ENCODE measurements at places on chromosomes 7 and 10.
A peak's percentile ranks its signal among the peaks of the same experiment; 100 is the strongest.

DNA sequence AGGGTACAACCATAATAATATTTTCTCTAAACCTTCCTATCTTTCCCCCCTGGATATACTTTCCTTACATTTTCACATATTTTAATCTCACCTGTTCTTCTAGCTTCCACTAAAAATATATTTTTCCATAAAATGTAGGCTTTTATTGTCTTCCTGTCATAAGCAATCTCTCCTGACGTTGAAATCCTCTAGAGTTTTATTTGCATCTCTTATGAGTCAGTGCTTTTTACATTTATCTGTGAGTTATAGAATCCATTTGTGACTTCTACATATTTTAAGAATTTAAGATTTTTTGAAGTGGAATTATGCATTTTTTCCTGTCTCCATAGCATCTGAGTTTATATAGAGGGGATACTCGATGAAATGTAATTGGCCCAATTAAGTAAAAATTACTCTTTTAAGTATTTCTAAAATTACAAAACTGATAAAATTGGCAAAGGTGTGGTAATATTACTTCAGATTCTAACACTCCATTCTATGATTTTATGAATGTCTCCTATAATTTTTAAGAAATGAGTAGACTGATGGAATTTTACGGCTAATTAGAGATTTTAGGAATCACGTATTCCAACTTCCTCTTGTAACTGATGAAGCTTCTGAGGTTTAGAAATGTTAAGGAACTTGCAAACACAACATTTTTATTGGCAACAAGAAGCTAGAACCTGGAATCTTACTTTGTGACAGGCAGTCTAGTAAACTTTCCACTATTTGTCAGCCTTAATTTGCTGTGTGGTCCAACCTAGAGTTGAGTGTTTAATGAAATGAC, 422.9 kb upstream of the SEMA3A start:
- no peak for DNase-seq

DNA sequence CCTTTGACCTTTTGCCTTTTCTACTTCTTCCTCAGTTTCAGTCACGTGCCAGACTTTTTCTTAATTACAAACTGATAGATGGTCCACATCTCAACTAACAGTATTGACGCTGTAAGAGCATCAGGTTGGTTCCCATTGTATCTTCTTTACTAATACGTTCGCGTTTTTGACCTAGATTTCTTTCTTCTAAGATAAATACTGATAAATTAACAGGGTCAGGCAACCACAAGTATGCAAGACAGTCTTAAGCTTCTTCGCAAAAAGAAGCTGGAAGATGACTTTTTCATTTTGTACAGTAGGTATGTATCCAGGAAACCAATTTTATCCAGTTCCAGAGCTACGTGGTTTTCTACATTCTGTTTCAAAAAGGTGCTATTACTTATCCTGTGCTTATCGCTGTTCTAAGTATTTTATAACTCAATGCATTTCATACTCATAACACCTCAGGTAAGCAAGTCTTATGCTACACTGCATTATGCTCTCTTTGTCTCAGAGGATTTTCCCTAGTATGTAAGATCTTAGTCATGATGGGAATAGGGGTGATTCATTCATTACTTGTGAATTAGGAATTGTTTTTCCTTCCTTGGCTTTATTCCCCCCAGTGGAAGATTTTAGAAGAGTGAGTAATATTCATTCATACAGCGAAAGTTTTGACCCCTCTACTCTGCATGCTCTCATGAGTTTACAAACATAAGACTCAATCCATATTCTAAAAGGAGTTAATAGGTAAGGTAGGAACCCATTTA, 955 bp downstream of the DUS4L start:
- peak; percentile 91 for DNase-seq

- DNase-seq, result peak; percentile 18
Measured at GRCh38 chr7:70788276-70788675, 343.7 kb upstream of the GALNT17 start.

DNA sequence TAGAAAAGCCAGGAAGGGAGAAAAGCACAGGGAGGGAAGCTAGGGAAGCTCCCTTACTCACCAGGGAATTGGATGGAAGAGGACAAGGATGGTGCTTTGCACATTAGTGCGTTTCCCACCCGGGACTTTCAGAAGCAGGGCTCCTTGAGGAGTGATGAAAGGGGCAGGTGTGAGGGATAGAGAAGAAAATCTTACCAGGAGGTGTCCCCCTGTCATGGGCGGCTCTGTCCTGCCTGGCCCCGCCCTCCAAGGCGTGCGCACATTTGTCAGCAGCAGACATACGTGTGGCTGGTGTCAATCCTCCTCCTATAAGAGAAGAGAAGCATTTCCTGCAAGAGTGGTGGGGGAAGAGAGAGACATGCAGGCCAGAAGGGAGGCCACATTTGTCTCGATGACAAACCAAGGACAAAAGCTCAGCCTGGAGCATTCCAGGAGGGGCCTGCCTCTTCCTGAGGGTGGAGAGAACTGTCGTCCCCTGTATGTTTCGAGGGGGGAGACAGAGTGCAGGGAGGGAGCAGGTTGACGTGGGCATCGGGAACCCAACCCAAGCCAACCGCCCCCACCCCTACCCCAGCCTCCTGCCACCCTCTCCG, 47.4 kb upstream of the COMTD1 start:
- DNase-seq, result peak; percentile 69

DNA sequence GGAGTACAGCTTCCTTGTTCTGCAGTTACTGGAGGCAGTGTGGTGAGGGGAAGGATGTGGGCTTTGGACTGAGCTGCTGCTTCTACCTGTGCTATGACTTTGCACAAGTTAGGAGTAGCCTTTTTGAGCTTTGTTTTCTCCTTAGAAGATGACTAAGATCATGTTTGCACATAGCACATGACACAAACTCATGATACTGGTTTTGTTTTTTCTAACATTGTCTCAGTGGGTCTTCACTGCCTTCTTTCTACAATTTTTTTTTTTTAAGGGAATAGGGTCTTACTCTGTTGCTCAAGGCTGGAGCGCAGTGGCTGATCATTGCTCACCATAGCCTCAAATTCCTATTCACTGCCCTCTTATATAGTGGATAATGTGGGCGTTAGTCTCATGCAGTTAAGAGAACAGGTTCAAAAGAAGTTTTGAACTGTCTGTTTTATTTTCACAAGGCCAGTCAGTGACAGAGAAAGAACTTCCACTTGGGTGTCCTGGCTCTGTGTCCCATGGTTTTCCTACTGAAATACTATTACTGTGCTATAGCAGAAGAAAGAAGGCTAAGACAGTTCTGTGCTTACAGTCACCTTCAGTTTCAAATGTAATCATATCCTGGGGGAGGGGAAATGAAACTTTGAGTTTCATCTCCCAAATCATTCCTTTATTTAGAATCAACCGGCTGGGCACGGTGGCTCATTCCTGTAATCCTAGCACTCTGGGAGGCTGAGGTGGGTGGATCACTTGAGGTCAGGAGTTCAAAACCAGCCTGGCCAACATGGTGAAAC, 72.0 kb downstream of the KAT6B start:
- no peak for DNase-seq

DNA sequence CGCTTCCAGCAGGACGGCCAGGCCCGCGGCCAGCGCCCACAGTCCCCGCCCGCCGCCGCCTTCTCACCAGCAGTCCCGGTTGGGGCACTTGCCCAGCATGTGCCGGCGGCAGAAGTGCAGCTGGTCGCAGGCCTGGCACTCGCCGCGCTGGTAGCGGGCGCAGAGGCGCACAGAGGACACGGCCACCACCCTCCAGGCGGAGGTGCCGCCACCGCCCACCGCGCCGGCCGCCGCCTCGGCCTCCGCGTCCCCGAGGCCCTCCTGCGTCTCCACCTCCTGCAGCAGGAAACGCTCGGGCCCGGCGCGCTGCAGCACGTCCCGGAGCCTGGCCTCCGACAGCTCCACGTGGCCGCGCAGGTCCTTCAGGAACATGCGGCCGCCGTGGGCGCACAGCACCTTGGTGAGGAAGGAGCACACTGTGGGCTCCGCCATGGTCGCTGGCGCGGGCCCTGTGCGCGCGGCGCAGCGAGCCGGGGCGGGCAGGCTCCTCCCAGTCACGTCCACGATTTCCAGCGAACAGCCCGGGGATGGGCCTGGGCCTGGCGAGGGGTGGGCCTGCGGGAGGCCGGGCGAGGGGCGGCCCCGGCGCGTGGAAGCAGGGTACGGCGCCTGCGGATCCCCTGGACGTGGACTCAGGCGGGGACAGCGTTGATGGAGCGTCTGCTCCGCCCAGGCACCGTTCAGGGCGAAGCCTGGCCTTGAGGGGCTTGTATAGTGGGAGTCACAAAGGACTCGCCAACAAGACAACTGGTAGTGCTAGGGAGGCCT, at the start of gene ZC3HAV1L:
TSS of gene ZC3HAV1L (minus strand) at position 457 of the 768 bp plus-strand sequence. CDS start at position 432, 25 bp downstream.
- DNase-seq, result peak; percentile 81

DNA sequence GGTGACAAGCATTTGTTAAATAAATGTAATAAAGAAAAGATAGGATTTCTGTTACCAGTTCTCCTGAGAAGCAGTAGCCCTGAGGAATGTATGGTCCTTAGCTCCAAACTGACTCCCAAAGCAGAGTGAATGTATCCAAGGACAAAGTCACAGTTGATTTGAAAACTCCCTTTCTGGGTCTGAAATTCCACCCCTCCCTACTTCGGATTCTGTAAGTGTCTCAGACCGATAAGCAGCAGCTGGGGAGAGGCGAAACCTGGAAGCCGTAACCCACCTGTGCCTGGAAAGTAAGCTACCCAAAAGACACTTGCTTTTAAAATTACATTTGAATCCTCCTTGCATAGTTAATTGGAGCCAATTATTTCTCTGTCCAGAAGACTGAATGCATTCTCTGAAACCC, 122.9 kb upstream of the FRMD4A start:
- no peak for DNase-seq

- DNase-seq, result no peak
Measured at GRCh38 chr10:103479135-103479534, at the start of gene CALHM3. TSS of gene CALHM3 (minus strand) at chr10:103479240. CDS start at chr10:103479032, 208 bp downstream.

GRCh38 chr10:89992575-89992974, 291.2 kb downstream of the KIF20B start:
- no peak for DNase-seq

DNA sequence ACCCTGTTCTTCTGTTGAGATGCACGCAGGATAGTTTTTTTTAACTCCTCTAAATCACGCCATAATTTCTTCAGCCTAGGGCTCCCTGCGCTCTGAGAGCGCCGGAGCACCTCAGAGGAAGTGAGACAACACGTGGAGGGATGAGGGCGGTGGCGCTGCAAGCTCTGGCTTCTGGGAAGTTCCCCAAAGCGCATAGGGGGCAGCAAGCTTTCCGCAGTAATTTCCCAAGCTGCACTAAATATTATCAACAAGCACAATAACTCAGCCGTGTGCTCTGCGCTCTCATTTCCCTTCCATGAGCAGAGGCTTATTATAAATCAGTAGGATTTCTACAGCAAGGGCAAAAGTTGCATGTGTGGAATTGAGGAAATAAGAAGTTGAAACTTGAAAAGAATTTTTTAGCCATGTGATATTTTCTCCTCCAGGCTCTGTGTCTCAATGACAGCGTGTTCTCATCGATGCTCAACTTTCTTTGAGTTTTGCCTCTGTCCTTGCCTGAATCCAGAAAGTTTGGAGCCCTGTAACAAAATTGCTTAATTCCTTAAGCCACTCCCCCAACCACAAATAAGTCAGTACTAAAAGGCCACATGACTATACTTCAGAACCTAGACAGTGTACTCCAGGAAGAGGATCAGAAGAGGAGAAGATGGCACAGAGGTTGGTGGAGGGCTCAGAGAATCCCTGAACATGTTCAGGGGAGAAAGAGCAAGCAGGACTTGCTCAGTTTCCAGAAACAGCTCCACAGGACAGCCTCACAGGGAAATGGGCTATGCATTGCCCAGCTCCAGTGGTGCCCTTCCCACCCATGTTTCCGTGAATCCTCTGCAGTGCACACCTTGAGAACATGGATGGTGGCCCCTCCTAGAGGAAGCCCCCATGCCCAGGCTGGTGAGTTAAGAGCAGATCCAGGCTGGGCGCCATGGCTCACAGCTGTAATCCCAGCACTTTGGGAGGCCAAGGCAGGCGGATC, 221.5 kb upstream of the GHITM start:
- no peak for DNase-seq

GRCh38 chr10:69328380-69328735, 50.1 kb downstream of the HK1 start:
- DNase-seq, result no peak

- no peak for DNase-seq
Measured at GRCh38 chr10:43852149-43852548, 203.5 kb upstream of the ZNF32 start.

GRCh38 chr7:105649727-105650381, 68.6 kb upstream of the EFCAB10 start:
- DNase-seq, result peak; percentile 70

DNA sequence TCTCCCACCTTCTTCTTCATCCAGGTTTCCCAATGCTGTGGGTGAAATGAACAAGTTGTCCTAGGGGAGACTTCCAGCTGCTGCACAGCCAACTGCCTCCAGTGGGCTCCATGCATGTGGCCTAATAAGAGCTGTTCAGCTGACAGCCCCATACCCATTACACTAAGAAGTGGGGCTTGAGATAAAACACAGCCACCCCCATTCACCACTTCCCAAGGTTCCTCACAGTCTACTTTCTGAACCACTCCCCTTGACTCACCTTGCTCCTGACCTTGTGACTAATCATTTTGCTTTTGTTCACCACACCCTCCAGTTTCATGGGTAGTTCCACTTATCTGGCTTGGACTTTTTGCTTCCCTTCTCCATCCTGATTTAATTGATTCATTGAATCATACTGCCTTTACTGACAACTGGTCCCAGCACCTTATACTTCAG, 119.3 kb downstream of the CABCOCO1 start:
- DNase-seq, result no peak

- DNase-seq, result peak; percentile 69
Measured at GRCh38 chr10:122861711-122862161, 16.1 kb upstream of the CUZD1 start.

- no peak for DNase-seq
Measured at GRCh38 chr7:32515890-32516550, 20.7 kb downstream of the AVL9 start.

- DNase-seq, result no peak
Measured at GRCh38 chr10:133285217-133285616, 8.5 kb upstream of the ADAM8 start.
